ENCODE measurements at places on chromosomes 3 and 15.

DNA sequence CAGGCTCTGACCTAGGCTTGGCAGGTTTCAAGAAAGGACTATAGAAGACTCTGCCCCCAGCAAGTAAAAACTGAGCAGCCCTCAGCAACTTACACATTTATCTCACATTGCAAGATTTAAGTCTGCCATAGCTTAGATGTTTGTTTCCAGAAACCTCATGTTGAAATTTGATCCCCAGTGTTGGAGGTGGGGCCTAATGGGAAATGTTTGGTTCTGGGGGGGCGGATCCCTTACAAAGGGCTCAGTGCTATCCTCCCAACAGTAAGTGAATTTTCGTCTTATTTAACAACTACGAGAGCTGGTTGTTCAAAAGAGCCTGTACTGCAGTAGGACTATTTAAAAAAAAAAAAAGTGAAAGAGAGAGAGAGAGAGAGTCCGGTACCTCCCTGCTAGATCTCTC lies 125.2 kb upstream of the PROK2 start:
- DNase-seq, result no peak

- DNase-seq, result no peak
These were observed 44.5 kb upstream of the MAGI1 start for GRCh38 chr3:66083096-66083678.

DNA sequence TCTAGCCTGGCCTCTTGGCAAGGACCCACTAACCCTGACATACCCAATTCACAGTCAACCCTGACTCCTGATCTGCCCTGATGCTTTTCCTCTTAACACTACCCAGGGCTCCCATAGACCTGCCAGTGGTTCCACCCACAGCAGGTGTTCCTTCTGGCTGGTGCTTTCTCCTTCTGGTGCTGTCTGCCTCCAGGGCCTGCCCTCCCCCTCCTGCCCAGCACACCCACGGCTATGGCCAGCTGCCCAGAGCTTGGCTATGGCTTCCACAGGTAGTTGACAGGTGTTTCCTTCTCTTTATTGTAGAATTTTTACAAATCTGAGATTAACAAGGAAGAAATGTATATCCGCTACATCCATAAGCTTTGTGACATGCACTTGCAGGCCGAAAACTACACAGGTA lies 46.5 kb upstream of the MANF start:
- DNase-seq, result no peak

DNA sequence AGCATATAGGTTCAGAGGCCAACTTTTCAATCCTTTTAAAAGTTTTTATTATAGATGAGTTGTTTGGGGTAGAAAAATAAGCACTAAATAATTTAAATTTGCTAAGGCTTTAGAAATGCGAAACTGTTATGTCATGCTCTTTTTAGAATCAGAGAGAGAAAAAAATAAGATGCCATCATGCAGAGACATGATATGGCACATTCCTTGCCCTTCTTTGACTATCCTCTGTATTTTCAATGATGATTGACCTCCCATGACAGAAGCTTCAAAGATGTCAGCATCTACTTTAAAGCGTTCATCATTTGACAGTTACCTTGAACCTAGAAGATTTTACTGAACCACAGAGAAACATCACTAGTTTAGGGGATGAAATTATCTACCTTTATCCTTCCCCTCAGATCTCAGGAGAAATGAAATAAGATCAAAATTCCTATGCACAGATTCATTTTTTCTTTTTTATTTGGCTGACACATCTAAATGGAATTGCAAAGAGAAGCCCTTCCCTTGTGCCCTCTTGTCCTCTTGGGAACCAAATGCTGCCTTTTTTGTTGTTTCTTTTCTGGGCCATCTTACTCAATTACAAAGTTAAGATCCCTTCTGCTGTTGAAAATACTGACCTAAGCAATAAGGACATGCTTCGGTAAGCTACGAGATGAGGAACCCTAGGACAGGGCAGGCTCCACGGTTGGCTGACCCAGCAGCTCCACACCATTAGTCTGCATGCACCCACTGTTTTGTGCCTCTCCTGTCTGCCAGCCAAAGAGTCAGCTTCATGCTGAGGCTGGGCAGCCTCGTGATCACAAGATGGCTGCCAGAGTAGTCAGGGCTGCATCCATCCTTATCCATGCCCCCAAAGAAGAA lies 289.7 kb upstream of the TPM1 start:
- DNase-seq, result no peak

- peak; percentile 53 for DNase-seq
These were observed at the start of gene PLS1 for GRCh38 chr3:142595951-142596725. Gene PLS1 (plus strand): TSS chr3:142596393. CDS start chr3:142664238, 67,845 bp downstream.

DNA sequence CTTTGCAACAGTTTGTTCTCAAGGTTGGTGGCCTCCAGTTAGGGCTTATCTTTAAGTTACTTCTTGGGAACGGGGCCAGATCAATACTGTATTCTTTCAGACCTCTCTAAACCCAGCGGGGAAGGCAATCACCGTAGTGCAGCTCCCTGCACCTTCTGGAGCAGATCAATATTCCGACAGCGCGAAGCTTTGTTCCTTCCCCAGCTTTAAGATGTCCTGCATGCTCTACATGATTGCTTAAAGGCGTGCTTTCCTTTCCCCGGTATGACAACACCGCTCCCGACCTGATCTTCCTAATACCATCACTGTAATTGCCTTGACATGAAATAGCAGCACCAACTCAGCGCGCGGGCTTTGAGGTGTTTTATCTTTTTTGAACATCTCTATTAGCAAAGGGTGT lies 755.2 kb downstream of the NR2F2 start:
- DNase-seq, result no peak

DNA sequence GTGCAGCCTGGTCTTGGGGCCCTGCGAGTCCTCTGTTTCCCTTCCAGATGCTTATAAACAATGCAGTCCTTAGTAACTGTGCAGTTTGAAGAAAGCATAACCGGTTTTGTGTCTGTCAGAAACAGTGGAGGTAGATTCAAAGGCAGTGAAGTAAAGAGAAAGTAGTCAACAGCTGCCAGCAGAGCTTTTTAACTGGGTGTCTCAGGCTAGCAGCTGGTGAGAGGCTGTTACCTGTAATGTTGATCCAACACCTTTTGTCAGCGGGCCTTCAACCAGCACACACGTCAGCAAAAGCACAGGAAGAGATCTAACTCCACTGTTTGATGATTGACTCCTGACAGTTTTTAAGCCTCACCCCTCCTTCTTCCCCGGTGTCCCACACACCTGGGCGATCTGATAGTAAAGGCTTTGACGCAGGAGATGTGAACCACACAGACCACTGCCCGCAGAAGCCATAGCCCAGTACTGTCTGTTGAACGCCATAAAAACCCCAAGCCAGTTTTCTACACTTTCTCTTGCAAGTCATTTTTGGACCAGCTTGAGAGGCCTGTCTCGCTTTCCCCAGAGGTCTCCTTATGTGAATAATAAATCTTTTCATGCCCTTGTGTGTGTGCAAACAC lies 178.0 kb downstream of the FMN1 start:
- no peak for DNase-seq

DNA sequence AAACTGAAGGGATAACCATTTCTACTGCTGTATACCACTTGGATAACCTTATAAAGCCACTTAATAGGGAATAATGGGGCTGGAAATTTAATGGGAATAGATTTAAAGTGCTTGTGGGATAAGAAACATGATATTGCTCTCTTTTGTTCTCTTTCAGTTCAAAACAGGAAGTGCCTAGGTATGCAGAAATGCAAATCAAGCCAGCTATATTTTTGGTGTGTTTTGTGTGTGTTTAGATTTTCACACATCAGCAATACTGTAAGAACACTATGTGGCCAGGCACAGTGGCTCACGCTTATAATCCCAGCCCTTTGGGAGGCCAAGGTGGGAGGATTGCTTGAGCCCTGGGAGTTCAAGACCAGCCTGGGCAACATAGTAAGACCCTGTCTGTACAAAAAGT lies 442.3 kb upstream of the TPRG1 start:
- DNase-seq, result no peak

GRCh38 chr3:8867646-8868045 lies 95.6 kb downstream of the RAD18 start:
- no peak for DNase-seq

DNA sequence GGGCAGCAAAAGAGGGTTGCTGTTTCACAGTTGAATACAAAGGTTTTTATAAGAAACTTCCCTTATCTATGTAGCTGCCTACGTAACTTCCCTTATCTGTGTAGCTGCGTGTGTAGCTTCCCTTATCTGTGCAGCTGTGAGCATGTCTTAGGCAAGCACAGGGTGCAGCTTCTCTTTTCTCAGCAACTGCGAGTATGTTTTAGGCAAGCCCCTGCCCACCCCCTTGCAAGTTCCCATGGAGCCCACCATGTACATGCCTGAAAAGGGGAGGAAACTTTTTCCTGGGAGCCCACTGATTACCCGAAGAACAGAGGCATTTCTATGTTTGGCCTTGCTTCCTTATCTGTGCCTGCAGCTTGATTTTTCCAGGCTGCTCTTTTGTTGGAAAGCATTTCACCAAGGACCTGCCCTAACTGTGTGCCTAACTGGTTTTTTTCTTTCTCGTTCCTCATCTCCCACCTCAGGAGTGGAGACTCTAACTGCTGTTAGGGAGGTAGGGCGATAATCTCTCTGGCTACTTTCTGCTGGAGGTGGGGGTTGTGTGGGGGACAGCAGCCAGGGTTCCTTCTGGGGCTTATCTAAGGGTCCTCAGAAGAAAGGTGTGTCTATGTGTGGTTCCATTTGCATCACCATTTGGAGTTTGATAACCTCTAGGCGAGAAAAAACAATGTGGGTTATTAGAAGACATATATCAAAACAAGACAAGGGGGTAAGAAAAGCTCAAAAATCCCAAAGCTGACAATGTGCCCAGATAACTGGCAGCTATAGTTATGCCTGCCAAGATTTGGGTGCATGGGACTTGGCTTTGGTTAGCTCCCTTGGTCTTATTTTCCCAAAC lies 26.0 kb downstream of the SORD start:
- peak; percentile 76 for DNase-seq

- DNase-seq, result no peak
These were observed 10.2 kb downstream of the EDEM1 start for GRCh38 chr3:5197470-5198312.

DNA sequence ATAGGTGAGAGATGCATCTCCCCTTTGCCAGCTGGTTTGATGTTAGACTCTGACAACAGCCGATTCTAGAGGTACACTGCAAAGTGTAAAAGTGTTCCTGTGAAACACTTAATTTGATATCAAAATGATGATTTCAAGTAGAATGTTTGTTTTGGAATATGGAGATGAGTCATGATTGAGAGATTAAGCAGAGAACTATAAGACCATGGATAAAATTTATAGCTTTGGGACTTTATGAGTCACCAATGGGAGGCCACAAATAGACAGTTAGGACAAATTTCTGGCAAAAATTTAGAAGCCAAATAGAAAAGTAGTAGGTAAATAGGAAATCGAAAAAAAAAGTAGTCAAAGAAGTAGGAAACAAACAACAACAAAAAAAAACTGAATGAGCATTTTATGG lies 672.5 kb downstream of the NSUN3 start:
- DNase-seq, result no peak

DNA sequence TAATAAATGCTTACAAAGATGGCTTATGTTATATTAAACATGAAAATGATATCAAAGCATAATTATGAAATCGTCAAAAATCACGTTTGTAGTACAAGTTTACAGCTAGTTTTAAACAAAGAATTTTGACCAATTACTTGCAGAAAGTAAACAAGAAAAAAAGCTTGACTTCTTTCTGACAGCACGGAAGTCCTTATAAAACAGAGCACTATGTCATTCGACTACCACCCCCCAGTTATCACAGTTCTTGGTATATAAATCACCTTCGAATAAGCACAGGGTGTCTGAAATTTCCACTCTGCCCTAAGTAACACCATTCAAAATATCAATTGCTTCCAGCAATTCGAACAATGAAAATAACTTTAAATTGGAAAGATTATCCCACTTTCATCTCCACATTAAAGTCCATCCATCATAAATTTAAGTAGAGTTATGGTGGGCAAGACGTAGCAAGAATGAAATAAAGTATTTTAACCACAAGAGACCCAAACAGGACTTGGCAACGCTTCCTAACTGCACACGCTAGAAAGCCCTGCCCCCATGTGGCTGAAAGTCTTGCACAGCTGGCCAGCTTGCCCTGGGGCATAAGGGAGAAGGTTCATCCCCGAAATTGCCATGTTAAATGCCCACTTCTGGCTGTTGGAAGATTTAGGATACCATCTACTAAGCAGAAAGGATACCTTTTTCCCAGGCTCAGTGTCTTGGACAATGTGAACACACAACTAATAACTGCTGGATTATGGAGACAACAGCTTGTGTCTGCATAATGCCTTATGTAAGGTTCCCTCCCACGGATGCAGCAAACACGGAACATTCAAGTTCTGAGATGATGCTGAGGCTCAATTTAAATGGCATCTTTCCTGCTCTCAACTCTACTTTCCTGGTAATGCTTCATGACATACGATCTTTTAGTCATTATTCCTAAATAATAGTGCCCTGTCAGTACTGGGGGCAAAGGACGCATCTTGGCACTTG lies 116.4 kb upstream of the TJP1 start:
- DNase-seq, result no peak

GRCh38 chr3:131353016-131353877 lies 28.3 kb upstream of the NUDT16 start:
- DNase-seq, result no peak

DNA sequence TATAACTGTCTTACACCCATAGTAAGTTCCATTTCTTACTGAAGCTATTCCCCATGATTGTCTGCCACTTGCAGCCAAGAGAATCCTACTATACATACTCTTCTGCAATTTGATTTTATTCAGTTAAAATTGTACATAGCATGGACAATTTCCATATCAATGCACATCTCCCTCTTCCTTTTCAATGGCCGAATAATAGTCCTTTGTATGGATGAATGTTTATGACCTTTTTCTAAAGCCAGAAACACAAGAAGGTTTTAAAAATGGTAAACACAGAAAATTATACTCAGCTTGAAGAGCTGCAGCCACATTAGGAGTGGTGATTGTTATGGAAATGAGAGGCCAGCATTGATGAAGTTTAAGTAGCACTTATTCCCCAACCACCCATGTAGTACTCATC lies 8.5 kb upstream of the ERC2 start:
- DNase-seq, result no peak

- DNase-seq, result no peak
These were observed 45.9 kb upstream of the ULK4 start for GRCh38 chr3:42007785-42008184.

DNA sequence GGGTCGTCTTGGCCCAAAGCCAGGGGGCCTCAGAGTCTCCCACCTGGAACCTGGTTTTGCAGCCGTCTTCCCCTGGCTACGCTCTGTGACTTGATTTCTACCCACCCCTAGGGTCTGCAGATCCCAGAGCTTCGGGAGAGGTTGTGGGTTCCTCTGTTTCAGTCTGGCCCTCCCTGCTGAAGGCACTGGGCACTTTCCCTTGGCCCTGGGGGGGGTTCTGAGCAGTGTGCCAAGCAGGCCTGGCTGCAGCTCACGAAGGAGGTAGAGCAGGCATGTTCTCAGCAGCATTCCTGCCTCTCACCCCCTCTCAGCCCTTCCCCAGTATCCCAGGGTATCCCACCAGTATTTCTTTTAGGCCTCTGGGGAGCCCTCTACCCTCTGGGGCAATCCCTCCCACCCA lies 99.0 kb downstream of the TMEM266 start:
- DNase-seq, result no peak

DNA sequence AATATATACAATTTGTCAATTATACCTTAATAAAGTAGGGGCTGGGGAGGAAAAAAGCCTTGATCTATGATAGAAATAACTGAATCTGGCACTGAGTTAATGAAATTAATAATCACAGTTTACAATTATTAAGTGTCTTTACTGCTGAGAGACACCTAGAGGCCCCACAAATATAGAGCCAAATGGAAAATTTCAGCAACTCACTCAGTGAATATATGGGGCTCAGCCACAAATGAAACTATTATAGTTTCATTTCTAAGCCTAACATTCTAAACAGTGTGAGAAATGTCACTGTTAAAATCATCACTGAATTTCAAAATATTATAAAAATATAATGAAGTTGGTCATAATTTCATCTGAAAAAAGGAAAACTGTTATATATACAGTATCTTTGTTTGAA lies 40.3 kb downstream of the GNB4 start:
- DNase-seq, result no peak

Data from CMK (cell line).